Lung microvascular endothelial cell (primary cell): ENCODE measurements at places on chromosomes 6 and 20.

DNA sequence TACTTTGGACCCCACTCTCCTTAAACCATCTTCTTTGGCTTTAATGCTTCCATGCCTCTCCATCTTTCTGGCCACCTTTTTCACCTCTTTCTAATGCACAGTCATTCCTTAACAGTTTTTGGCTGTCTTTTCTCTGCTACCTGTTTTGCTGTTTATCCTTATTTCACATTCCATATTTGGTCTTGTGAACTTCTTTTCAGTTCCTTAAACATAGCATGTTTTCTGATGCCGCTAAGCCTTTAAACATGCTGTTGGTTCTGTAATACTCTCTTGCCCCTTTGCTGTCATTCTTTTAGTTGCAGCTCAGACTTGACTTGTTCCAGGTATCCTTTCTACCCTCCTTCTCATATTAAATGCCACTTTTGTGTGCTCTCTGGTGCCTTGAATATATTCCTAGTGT lies 35.8 kb downstream of the TOP1 start:
- DNase-seq: no peak

DNA sequence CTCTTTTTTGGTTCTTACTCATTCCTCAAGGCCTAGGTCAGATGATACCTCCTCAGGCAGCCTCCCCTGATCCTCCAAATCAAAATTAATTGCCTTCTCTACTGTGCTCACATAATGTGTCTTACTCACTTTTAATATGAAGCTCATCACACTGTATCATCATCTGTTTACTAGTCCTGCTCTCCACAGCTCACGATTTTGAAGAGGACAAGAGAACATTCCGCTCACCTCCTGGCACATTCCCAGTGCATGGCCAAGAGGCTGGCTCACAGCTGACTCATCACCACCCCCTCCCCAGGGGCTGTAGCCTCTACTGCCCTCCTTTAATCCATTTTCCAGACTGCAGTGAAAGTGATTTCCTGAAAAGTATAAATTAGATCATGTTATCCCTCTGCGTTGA lies 133.1 kb downstream of the ALDH8A1 start:
- DNase-seq: peak; percentile 70

- DNase-seq: no peak
Observed at GRCh38 chr20:63693083-63693732, 3.2 kb upstream of the TNFRSF6B start.

DNA sequence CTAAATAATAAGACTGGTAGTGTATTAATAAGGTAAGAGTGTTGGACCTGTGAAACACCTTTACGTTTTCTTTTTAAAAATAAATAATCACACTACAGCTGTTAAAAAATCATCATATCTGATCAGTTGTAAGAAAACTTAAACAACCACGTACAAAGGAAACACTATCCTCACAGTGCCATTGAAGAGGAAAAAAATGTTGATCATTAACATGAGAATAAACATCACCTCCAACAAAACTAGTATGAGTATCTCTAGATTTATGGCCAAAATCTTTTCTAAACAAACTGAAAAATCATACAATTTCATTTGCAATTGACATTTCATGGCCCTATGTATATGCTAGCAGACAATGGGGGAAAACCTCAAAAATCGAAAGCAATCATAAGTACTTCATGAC lies 590 bp downstream of the EYS start:
- no peak for DNase-seq

DNA sequence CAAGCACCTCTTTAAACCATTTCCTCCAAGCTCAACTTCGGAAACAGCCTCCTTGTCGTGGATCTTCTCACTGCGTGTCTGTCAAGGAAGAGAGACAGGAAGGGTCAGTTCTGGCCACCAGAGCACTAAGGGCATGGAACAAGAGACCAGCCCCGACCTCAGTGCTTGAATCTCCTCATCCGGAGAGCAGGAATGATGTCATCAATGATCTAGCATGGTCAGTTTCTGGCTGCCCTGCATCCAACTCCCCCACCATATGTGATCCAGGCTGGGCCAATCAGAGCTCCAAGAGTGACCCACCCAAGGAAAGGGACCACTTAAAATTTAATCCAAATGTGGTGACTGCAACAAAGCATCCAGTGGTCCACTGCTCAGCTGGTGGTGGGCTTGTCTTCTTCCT lies 23.3 kb upstream of the DSN1 start:
- no peak for DNase-seq

- no peak for DNase-seq
Observed at GRCh38 chr20:63085151-63085861, 78.5 kb upstream of the BHLHE23 start.

DNA sequence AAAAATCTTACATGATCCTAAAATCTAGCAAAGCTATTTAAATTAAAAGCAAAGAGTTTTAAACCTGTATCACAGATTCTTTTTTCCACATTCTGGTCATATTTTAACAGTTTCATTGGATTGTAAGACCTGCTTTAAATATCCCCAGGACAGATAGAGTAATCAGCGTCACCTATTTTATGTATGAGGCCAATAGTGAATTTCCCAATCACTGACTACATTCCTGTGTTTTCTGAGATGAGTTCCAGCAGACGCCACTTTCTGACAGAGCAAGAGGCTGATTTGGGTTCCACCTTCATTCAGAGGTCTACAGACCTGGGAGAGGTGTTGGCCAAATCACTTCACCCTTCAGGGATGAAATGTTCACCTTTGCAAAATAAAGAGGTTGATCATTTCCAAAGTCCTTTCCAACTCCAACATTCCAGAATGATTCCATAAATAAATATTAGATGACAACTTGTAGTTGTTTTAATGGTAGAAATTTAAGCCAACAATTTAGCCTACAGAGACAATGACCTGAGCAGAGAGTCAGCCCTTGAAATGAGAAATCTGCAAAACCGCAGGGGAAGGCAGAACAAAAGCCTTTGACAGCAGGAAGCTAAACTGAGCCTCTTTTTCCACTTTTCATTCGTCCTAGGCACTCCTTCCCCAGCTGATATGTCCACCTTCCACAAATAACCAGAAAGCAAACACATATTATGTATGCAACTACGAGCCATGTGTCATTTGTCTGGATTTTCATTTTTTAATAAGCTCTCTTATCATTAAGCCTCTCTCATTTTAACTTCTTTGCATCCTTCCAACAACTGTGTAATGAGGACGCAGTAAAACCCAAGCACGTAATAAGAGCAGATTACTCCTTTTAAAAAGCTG lies 105.2 kb downstream of the TFAP2A start:
- DNase-seq: no peak

GRCh38 chr20:2759143-2759542 lies 41.3 kb downstream of the CPXM1 start:
- no peak for DNase-seq

DNA sequence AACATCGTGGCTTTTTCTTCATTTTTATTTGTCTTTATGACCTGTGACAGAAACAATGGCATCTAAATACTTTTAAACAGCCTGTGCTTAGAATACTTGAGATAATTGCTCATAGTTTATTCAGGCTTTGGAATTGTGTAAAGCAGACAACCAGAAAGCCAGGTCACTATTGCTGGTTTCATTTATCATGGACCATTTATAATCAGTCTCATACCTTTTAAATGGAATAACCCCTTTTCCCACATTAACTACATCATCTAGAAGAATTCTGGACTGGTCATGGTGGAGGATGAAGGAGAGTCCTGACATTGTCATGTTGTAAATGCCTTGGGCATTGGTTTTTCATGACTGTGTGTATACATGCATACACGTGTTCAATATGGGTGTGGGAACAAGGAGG lies 661.5 kb downstream of the EPM2A start:
- DNase-seq: no peak

DNA sequence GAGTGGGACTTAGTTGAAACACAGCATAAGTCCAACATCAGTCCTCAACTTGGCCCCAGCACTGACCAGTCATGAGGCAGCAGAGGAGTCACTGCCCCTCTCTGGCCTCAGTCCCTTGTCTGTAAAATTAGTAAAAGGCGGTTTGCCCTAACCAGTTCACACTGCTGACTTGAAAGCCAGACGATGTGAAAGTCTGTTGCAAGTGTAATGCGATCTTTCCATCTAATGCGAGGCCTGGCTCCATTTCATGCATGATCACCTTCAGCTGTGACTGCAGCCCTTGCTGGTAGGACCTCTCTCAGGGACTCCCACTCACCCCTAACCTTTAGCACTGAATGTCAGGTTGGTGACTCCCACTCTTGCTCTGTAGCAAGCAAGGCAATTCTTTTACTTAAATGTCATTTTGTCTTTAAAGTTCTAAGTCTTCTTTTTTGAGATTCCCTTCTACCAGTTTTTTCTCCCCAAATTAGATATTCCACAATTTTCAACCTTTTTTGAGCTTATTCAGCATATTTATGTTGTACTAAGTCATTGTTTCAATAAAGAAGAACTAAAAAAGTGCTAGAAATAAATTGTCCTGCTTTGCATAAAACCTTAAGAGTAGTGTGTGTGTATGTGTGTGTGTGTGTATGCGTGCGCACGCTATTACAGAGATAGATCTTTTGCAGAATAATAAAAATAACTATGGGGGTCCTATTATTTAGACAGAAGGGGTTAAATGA lies 245.5 kb downstream of the PACRG start:
- no peak for DNase-seq

DNA sequence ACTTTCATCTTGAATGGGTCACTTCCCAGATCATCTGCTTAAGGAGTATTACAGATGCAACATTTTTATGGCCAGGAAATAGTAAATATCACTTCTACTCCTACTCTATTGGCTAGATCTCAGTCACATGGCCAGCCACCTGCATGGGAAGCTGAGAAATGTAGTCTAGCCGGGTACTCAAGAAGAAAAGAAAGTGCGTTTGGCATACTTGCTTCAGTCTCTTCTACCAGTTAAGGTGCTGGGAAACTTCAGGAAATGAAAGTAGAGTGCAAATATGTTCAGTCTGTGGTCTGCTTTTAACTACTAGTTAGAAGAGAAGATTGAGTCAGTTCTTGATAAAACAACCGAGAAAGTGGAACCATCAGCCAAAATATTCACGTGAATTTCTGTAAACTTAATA lies 129.2 kb downstream of the PDSS2 start:
- DNase-seq: no peak

DNA sequence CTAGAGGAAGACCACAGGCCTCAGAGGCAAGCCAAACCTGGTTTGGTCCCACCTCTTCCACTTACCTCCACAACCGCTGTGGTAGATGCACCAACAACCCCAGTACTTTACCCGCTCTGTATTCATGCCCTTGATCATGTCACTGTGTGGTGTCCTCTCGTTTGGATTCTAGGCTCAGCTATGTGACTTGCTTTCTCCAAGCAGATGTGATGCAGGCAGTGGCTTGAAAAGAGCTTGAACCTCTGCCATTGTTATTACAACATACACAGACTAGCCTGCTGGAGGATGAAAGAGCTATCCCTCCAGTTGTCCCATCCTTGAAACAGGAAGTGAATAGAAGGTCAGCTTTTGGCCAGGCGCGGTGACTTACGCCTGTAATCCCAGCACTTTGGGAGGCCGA lies 147.7 kb downstream of the ZNF217 start:
- DNase-seq: no peak
